ENCODE measurements at places on chromosomes 16 and 17.

GRCh38 chr16:1997494-1998359 lies 8.0 kb downstream of the SYNGR3 start:
- no peak for DNase-seq

DNA sequence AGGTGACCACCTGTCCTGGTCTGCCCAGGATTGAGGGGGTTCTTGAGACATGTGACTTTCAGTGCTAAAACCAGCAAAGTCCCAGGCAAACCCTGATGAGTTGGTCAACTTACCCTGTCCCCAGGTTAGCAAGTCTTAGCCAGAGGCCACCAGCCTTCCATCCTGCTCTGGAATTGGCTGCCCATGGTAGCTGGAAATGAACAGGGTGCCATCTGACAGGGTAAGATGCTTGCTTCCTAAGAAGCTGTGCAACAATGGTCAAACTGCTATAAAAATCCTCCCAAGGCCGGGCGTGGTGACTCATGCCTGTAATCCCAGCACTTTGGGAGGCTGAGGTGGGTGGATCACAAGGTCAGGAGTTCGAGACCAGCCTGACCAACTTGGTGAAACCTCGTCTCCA lies 22.8 kb upstream of the MTMR4 start:
- DNase-seq = no peak

- no peak for DNase-seq
Observed at GRCh38 chr17:77425791-77426641, 285.2 kb downstream of the SEC14L1 start.

GRCh38 chr16:2835638-2836493 lies 5.8 kb downstream of the ZG16B start:
- DNase-seq = no peak

- no peak for DNase-seq
Observed at GRCh38 chr17:50432125-50432762, 6.2 kb downstream of the ACSF2 start.

GRCh38 chr16:77551357-77551756 lies 116.5 kb upstream of the ADAMTS18 start:
- DNase-seq = no peak

GRCh38 chr16:77273-77806 lies 685 bp upstream of the MPG start:
- no peak for DNase-seq

- no peak for DNase-seq
Observed at GRCh38 chr16:50306287-50306686, 39.9 kb downstream of the ADCY7 start.

Measured in stimulated activated CD4-positive, alpha-beta T cell treated with anti-CD3 and anti-CD28 coated beads, TNF-alpha, amount 100 ng/mL, for 48 hours (primary cell).